Kidney glomerular epithelial cell (primary cell): ENCODE measurements at places on chromosomes 2 and 18.

GRCh38 chr2:238095143-238095542, 5.0 kb upstream of the ESPNL start:
- DNase-seq = no peak

- no peak for DNase-seq
Measured at GRCh38 chr2:133080822-133081221, 410.8 kb upstream of the LYPD1 start.

DNA sequence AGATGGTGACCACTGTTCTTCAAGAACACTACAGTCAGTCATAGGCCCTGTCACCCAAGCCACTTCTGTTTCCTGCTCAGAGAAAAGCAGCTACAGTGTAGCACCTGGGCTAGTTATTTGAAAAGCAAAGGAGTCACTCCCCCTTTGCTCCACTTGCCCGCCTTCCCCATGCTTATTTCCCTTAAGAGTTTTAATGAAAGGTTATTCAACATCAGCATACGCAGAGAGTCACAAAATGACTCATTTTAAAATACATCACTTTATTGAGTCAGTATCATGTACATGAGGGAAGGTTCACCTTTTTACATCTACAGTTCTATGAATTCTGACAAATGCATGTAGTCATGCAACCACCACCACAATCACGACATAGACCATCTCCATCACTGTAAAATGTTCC, 71.3 kb downstream of the TNFRSF11A start:
- no peak for DNase-seq

DNA sequence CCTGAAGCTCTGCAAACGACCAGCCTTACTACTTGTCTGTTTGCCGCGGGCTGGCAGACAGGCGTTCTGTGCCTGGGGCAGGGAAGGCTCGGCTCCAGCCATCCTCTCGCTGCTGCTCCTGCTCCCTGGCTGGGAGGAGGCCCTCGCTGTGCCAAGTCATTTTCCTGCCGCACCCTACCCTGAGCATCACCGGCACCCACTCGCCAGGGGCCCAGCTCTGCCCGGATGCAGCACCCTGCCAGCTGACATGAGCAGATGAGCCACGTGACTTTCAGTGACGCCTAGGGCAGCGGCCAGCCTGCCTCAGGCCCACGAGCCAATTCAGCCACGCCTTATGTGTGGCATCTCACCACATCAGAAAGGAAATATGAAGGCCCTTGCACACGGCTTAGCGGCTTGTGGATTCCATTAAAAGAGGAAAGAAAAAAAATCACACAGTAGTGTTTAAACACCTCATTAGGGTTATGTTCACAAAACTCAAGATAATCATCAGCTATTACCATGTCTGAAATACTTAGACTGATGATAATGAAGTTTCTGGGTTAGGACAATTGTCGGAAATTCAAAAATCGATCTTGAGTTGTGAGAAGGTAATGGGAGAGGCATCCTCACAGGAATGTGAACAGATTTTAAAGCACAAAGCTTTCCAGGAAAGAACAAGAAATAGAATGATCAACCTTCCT, 250.5 kb downstream of the TWIST2 start:
- no peak for DNase-seq

- no peak for DNase-seq
Measured at GRCh38 chr2:235647264-235647663, 153.4 kb downstream of the AGAP1 start.

GRCh38 chr2:85325466-85325811, 2.4 kb downstream of the TGOLN2 start:
- no peak for DNase-seq

GRCh38 chr2:162013514-162014475, 60.2 kb downstream of the DPP4 start:
- DNase-seq = no peak

GRCh38 chr2:16082276-16082675, 141.9 kb downstream of the MYCN start:
- no peak for DNase-seq

- no peak for DNase-seq
Measured at GRCh38 chr2:95314598-95314963, 17.4 kb downstream of the KCNIP3 start.

- DNase-seq = no peak
Measured at GRCh38 chr2:136255648-136256461, 137.9 kb upstream of the CXCR4 start.

DNA sequence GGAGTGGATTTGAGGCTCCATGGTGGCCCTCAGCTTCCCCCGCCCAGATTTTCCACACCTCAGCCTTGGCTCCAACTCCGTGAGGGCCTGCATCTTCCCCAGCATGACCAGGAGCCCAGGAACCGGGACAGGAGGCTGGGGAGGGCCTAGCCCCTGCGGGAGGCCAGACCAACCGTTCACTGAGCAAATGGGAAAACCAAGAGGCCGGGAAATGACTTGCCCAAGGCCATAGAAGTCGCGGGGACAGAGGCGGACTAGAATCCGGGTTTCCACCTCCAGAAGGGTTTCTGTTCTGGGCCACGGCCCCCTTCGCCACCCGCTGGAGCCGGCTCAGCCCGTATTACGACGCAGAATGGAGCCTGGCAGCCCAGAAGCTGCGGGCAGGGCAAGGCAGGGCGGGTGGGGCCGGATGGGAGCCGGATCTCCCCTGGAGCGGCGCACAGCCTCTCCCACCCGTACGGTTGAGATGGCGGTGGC, 7.9 kb upstream of the CRYBA2 start:
- no peak for DNase-seq

- DNase-seq = no peak
Measured at GRCh38 chr18:10530002-10530401, 4.2 kb downstream of the NAPG start.

DNA sequence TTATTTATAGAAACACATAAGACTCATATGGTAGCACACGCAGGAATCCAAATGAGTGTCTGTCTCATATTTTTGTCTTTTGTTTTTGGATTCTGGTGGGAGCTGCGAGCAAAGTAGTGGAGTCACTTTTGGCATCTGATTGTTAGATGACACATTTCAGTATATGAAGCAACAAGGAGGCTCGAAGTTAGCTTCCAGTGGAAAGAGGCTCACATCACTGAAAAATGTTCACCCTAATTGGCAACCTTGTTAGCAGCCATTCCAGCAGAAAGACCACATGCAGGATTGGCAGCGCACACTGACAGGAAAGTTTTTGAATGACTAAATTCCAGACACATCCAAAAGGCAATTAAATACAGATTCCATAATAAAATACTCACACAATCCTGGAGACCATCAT, 87.4 kb downstream of the MYT1L start:
- DNase-seq = no peak

GRCh38 chr2:222049946-222050345, 248.9 kb downstream of the PAX3 start:
- no peak for DNase-seq

- no peak for DNase-seq
Measured at GRCh38 chr18:25055076-25055475, 296.9 kb downstream of the ZNF521 start.

DNA sequence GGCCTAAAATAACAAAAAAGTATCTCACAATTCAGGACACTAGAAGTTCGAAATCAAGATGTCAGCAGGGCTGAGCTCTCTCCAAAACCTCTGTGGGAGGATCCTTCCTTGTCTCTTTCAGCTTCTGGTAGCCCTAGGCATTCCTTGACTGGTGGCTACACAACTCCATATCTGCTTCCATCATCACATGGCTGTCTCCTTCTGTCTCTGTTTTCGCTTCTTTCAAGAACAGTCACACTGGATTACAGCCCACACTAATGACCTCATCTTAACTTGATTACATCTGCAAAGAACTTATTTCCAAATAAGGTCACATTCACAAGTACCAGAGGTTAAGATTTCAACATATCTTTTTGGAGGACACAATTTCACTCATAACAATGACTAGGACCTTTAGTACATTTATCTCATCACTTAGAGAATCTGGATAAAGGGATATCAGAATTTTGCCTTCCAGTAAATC, 275.2 kb downstream of the IRS1 start:
- no peak for DNase-seq

GRCh38 chr2:48461721-48462120, 68.2 kb upstream of the STON1 start:
- no peak for DNase-seq

DNA sequence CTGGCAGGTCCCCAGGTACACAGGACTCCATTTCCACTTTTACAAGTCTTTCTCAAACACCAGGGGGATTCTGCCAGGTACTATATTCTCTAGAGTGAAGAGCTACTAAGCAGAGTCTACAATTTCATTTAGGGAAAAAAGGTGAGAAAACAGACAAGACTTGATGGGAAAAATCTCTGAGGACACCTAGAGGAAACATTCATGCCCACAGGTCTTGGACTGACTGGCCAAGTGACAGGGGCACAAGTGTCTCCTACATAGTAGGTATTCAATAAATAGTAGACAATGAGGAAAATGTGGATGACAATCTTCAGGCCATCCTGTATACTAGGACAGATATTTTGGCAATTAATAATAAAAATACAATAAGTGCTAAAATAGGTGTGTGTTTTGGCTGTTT, 228.6 kb downstream of the CLIP4 start:
- DNase-seq = no peak

- DNase-seq = no peak
Measured at GRCh38 chr2:65885266-65885665, 452.9 kb upstream of the SPRED2 start.

GRCh38 chr2:11753886-11754699, 7.7 kb downstream of the LPIN1 start:
- DNase-seq = no peak

DNA sequence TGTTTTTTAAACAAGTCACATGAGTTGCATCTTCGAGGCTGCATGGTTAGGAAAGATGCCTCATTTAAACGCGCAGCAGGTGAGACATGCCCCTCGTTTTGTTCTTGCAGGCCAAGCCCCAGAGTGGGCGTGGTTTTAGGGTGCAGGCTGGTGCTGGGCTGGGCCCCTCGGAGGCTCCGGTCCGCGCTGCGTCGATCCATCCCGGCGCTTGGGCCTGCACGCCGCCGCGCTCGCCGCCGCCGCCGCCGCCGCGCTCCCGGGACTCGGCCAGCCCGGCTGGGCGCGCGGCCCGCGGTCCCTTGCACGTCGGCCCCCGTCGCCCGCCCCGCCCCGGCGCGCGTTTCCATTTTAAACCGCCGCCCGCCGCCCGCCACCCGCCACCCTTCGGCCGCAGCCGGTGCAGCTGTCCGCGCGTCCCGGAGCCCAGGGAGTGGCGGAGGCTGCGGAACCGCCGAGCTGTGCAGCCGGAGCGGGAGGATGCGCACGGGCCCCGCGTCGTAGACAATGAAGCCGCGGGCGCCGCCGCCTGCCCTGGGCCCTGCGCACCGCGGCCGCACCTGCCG, 175.5 kb downstream of the AGAP1 start:
- peak; percentile 36 for DNase-seq

DNA sequence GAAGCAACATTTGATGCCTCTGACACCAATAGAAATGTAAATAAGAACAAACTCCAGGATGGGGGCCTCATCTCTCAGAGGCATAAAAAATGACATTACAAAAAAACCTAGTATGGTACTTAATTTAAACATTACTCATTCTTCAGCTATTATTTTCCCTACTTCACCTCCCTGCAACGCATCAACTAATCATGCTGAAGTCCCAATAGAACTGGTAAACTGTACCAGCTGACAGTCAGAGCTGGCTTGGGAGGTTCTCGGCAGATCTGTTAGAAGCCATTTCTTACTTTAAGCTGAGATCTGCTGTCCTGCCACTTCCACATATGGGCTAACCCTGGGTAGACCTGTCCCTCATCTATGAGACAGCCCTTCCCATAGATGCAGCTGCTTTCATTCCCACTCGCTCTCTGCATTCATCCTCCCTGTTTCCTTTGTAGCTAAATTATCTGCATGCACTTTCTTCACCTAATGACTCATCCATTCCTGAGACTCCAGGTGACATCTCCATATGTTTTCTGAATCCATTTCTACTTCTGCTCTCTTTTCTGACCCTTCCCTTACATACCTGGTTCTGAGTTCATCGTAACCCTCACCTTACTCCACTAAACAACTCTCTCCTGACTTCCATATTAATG, 108.1 kb downstream of the AOX1 start:
- no peak for DNase-seq

- DNase-seq = no peak
Measured at GRCh38 chr2:23449413-23449812, 64.4 kb downstream of the KLHL29 start.

DNA sequence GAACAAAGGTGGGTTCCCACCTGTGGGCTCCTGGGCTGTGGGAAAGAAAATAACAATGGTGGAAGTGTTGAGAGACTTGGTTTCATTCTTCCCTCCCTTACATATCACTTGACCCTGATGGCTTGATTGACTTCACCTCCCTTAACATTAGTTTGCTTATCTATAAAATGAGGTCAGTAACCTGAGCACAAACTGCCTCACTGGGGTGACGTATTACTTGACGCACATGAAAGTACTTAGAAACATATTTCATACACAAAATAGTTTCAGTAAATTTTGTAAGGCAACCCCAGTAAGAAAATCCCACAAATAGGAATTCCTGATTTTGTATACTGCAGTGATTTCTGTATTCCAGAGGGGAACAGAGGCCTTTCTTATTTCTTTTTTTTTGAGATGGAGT, 29.4 kb upstream of the LPIN2 start:
- DNase-seq = no peak

GRCh38 chr2:239496700-239497099, 95.9 kb upstream of the HDAC4 start:
- DNase-seq = no peak

DNA sequence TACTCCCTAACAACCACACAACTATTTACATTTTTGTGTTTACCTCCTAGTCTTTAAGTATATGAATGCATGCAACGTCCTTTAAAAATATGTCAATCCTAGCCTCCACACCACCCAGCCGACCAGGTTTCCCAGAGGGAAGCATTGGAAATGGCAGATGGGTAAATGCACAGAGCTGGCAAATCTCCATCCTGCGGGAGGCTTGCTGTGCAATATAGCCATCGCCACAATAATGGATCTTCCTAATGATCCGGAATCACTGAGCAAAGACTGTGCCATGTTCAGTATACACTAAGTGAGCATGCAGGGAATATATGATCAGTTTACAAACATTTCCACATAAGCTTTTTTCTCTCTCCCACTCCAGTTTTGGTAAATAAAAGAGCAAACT, 131.8 kb downstream of the NEDD4L start:
- DNase-seq = no peak

GRCh38 chr18:51011709-51012108, 18.3 kb upstream of the SMAD4 start:
- no peak for DNase-seq

DNA sequence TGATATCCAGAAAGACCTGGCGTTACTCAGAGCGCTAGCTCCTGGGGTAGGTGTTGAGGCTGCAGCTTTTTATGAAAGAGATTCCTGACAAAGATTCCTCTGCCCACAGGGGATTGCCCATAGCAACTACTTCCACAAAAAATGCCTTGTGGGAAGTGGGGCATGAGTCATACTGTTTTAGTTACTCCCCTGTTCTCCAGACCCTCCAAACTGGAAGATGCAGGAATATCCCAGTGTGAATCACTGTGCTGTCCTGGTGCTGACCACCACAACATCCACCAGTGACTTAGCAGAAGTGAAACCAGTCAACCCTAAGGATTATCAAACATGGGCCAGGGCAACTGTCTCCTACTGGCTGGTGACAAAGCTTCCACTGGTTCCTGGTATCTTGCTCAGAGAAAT, 61.8 kb downstream of the CDH2 start:
- peak; percentile 99 for DNase-seq
